HAP-1 (cell line): ENCODE measurements at places on chromosomes 2 and 18.

GRCh38 chr2:164008752-164009151, 272.9 kb upstream of the FIGN start:
- DNase-seq, result no peak

- no peak for DNase-seq
Observed at GRCh38 chr2:193332941-193333340, 1138.2 kb upstream of the TMEFF2 start.

DNA sequence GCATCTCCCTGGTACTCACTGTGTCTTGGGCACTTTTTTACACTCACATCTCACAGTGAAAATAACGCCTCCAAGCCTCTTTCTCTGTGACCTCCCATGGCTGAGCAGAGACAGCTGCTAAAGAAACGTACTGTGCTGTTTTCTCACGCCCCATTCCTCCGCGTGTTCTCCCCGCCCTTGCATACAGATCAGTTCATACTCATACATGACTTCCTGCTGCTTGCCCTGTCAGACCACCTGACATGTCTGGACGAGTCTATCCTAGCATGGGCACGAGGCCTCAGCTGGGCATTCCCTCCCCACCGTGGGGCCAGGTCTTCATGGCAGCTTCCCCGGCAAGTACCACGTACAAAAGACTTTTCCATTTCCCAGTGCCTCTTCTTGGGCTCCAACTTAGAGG, 21.2 kb upstream of the IL1A start:
- DNase-seq, result no peak

DNA sequence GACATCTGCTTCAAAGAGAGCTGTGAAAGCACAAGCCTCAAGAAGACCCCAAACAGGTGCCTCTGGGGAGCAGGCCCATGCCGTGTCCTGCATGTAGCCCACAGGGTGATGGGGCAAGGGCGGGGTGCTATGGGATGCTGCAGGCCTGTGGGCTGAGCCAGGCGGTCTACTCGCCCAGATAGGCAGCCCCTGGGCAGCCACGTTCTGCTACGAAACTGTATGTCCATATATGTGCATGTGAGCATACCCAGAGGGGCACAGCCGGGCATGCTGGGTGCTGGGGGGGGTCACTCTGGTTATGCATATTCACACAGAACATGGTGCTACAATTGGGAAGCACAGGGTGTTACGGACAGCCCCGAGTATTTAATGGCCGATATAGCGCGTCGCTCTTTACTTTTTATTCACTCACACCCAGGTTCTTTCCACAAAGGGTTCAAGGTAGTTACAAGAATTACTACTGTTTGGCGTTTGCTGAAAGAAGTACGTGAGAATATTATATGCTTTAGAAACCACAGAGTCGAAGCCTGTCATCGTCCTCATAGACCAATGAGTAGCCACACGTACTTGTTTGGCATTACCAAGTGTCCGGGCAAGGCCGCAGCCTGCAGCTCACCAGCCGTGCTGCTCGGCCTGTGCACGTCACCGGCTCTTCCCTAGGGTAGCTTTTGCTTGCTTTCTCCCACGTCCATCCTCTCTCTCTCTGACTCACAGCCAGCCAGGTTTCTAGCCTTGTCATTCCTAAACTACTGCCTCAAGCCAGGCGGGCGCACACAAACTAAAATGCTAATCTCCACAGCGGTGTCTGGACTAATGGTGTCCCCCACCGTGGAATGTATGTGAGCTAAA, 14.4 kb downstream of the MTERF4 start:
- DNase-seq, result no peak
